ENCODE measurements at places on chromosomes 11 and 22.
A peak's percentile ranks its signal among the peaks of the same experiment; 100 is the strongest.

GRCh38 chr22:49850021-49850911 is 3.4 kb upstream of the ZBED4 start:
- no peak for DNase-seq

DNA sequence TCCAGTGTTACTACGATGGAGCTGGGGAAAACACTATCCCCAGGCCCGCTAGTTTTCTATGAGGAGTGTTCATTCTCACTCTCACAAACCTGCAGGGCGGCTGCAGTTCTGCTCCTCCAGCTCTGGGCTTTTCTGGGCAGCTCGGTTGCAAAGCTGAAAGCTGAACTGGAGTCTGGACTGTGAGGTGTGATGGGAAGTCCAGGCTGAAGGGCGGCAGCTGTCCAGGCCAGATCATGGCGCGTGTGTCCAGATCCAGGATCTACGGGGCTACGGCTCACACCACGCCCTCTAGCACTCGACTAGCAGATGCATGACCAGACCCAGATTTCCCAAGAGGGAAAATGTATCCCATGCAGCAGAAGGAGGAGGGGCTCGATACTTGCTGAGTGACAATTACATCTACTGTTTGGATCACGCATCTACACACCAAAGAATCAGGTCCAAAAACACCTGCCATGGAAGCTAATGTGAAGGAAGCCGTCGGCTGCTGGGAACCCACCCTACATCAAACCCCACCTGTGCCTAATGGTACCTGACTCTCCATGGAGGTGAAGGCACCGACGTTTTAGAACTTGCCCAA is 555.0 kb downstream of the BRD1 start:
- no peak for DNase-seq

GRCh38 chr11:65907878-65908277 is 7.7 kb upstream of the FOSL1 start:
- no peak for DNase-seq

GRCh38 chr22:39381009-39381755 is 18.4 kb upstream of the TAB1 start:
- DNase-seq, result no peak

DNA sequence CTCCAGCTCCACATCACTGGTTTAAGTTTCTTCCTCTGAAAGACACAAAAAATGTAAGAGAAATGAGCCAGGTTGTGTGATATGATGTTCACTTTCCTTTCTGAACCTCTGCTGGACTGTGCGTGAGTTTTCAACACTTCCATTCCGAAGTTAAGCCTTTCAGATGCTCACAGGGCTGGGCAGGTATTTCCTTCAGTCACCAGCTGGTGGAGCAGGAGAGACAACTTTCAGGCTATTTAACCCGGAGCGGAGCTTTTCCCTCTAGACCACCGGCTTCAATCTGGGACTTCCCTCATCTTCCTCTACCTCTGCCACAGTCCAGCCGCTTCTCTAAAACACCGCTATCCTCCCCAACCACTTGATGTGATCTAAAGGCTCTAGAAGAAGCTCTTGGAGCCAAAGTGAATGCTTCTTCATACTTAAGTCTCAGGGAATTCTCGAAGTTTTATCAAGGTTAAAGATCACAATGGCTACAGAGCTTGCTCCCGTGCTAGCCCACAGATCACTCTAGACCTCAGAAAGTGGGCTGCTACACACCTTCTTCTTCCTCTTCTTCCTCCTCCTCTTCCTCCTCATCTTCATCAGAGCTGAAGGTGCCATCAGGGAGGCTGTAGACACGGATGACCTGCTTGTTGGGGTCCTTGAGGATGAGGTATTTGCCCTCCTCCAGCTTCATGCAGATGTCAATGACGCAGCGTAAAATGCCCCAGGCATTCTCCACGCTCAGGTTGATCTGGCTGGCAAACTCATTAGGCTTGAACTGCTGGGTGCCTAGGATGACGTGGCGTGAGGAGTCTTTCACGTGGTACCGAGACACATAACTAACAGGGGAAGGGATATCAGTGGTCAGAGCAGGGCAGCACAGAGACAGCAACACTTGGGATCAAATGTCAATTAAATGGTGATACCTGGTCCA is 4.4 kb upstream of the FOXRED2 start:
- DNase-seq, result peak; percentile 65

DNA sequence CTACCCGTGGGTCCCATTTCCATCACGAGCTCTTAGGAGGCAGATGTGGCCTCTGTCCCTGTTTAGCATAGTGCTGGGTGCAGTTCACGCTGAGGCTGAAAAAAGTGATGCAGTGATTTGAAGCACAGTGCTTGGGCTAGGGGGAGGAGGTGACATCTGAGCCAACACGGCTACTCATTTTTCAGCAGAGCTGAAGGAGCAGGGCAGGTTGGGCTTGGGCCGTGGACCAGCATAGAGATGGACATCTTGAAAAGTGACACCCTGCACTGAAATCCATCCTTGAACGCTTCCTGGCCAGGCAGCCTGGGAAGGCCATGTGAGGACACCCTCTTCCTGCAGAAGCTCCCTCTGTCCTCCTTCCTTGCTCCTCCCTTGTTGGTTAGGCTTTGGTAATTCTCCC is 66.4 kb downstream of the ADAMTS15 start:
- DNase-seq, result no peak

GRCh38 chr11:72561856-72562255 is 112.4 kb downstream of the PDE2A start:
- no peak for DNase-seq

GRCh38 chr22:26066534-26066933 is 102.7 kb upstream of the SEZ6L start:
- no peak for DNase-seq

DNA sequence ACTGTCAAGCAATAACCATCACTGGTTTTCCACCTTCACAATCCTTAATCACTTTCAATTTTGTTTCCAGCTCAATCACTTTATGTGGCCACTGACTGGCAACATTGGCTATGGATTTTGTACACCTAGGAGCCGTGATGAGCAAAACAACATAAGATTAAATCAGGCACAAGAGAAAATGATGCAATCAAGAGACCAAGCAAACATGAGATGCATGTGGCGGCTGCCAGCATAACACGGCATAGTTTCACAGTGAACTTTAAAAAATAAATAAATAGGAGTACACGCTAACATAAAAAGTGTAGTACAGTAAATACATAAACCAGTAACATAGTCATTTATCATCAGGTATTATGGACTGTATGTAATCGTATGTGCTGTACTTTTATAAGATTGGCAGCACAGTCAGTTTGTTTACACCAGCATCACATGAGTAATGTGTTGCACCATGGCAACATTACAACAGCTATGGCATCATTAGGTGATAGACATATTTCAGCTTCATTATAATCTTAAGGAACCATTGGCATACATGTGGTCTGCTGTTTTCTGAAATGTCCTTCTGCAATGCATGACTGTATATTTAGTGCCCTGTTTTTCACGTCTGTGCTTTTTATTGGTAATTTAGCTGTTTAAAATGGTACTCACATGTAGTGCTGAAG is 83.3 kb upstream of the PRDM11 start:
- no peak for DNase-seq

DNA sequence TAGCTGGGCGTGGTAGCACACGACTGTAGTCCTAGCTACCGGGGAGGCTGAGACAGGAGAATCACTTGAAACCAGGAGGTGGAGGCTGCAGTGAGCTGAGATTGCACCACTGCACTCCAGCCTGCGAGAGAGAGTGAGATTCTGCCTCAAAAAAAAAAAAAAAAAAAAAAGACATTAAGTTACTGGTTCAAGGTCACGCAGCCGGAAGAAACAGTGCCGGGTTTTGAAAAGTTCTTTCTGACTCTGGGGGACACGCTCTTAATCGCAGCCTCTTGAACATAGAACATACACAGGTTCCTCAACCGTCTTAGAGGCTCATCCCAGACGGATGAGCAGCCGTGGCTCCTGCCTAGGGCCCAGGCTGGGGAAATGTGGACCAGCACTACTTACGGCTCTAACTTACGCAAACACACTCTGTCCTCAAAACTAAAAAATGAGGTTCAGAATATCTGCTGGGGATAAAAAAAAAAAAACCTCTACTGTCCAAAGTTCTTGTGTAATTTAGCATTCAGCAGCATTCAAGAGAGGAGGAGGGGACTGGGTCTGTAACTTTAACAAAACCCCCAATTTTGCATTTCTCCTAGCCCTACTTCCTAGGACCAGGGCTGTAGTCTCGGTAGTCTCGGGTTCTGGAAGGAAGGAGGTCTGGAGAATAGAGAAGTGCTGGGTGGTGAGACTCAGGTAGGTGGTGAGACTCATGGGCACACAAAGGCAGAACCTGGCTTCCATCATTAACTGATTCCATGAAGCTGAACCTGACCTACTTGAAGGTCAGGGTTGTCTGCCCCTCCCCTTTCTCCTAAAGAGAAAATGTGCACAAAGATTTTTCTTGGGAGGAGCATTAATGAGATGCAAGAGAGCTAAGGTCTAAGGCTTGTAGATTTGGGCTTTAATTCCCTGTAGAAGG is 6.0 kb downstream of the SPTBN2 start:
- no peak for DNase-seq

DNA sequence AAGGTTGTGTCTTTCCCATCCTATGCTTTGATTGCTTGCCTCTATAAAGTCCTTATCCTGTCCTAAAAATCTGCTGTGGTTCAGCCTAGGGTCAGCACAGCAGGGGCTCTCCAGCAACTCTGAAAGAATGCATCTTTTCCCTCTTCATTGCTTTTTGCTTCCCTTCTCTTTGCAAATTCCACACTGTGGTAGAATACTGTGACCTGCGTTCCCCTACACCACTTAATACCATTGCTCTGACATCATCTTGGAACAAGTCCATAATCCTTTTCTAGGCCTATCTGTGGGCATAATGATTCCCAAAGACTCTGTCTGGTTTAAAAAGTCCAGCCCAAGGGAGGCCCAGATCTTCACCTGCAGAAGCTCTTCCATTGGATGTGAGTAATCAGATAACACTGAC is 177.7 kb downstream of the NAV2 start:
- DNase-seq, result peak; percentile 74

- DNase-seq, result no peak
These were observed 72.1 kb upstream of the CD44 start for GRCh38 chr11:35066783-35067423.

GRCh38 chr22:42304324-42304790 is 33.9 kb upstream of the TCF20 start:
- no peak for DNase-seq

- peak; percentile 60 for DNase-seq
These were observed 64.8 kb downstream of the STIM1 start for GRCh38 chr11:3920148-3920852.

- DNase-seq, result peak; percentile 1
These were observed 1068.5 kb downstream of the BRD1 start for GRCh38 chr22:48758881-48759875.

GRCh38 chr22:31155422-31155821 is 4.6 kb upstream of the RNF185 start:
- peak; percentile 53 for DNase-seq

- no peak for DNase-seq
These were observed 1.5 kb upstream of the PICALM start for GRCh38 chr11:86070142-86071056.

DNA sequence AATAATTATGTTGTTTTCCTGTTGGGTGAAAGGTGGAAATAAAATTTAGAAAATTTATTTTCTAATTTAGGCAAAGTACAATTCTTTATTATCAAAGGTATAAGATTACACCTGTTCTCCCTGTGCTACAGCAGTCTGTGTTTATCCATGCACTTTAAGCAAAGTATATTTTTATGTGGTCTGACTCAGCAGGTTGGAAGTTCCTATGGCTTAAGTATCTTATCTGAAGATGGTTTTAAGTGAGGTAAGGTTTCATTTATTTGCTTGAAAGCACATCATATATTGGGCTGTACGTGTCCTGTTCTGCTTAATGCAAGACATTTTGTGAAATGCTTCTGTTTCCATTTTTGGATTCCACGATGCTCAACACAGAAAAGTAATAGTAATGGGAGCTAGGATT is 14.6 kb downstream of the PPME1 start:
- no peak for DNase-seq

- DNase-seq, result no peak
These were observed 117.0 kb downstream of the MPPED1 start for GRCh38 chr22:43528601-43529360.

- no peak for DNase-seq
These were observed 3.6 kb downstream of the SOX6 start for GRCh38 chr11:16352707-16353106.

GRCh38 chr11:78354408-78355308 is 63.0 kb downstream of the GAB2 start:
- DNase-seq, result peak; percentile 60

- DNase-seq, result no peak
These were observed 169.7 kb downstream of the SOX6 start for GRCh38 chr11:16186680-16187079.

DNA sequence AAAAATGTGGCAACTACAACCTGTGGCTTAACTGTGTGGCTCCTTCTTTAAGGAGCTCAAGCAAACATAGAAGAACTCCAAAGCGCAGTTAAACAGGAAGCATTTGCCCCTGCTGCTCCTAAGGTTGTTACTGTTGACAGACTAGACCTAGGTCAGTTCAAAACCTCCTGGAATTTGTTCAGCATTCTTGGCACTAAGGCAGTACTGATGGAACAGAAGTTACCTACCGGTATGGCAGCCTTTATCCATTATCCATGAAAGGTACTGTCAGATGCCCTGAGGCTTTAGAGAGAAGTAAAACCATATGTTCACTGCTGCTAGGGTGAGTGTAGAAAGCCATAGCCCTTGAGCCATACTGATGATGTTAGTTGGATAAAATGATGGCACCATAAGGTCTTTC is 916.5 kb upstream of the FAT3 start:
- DNase-seq, result no peak

GRCh38 chr11:118415062-118415738 is 13.8 kb downstream of the ATP5MG start:
- no peak for DNase-seq

- DNase-seq, result no peak
These were observed 25.4 kb downstream of the MICAL3 start for GRCh38 chr22:17998913-17999312.

DNA sequence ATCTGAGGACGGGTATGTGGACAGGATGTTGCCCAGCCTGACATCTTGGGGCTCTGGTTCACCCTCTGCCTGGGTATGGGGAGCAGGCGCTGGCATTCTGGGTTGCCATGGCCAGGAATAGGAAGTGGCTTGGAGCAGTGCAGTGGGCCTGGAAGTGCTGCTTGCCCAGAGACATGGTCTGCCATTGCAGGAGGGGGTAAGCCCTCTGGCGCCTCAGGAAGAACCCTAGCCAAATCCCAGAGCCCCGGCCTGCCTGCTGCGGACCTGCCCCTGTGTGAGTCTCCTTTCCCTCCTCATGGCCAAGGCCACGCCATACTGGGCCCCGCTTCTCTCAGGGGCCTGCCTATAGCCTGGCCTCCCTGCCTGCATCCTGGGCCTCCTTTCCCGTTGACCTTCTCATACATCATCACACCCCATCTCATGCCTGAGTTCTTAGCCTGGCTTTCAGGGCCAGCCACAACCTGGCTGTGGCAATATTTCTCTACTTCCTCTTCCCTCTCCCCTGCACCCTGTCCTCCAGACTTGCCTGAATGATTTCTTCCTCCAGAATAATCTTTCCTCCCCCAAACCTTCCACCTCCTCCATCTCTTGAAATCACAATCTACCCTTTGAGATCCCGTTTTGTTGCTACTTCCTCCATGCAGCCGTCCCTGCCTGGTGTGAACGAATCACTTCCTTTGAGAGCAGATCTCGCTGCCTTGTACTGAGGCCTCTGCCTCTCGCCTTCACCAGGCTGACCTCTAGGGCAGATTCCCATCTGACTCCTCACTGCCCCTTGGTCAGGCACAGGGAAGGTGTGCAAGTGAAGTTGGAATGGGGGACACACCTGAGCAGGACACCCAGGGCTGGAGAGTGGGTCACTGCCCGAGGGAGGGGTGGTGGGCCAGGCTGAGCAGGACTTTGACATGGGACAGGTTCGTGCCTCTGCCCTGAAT is 5.2 kb downstream of the CAPN5 start:
- DNase-seq, result no peak

Measured in GM03348 (cell line).